Stimulated activated CD8-positive, alpha-beta memory T cell treated with anti-CD3 and anti-CD28 coated beads, Interleukin-4, amount 100 ng/mL, for 24 hours (primary cell): ENCODE measurements at places on chromosomes 1 and 21.

GRCh38 chr1:1117469-1117831, 1.6 kb upstream of the C1orf159 start:
- no peak for DNase-seq

- no peak for DNase-seq
Measured at GRCh38 chr1:41743366-41743765, 175.4 kb downstream of the HIVEP3 start.

DNA sequence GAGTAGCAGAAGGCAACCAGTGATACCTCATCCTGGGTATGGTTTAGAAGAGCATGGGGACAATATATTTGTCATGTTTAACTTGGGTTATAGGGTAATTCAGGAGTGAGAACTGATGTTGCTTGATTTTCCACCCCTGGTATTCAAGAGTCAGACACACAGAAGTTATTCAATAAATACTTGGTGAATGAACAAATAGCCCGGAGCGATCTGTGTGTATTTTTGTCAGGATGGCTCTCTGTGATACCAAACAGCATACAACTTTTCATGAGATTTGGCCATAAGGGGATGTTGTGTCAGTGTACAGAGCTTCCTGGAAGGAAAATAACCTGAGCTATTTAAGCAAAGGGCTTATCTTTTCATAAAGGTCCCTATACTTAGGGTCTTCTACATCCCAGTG, 270.2 kb upstream of the C1orf87 start:
- no peak for DNase-seq

GRCh38 chr1:243301059-243301458, 45.2 kb downstream of the SDCCAG8 start:
- no peak for DNase-seq

- DNase-seq, result no peak
Measured at GRCh38 chr1:180415985-180416633, 86.3 kb downstream of the ACBD6 start.

DNA sequence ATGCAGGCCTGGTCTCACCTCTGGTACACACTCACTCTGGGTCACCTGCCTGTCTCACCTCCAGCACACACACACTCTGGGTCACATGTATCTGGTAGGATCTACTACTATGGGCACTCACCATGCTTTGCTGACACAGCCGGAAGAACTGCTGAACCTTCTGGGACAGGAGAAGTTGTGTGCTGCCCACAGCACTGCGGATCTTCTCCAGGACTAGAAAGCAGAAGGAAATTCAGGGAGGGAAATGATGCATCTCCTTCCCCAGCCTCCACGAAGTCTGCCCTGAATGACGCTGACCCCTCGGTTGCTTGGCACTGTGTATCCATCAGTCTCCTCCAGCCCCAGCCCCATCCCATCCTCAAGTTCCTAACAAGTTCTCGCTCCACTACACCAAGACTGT, 7.9 kb upstream of the SMIM12 start:
- no peak for DNase-seq

- no peak for DNase-seq
Measured at GRCh38 chr21:44706706-44707581, 4.4 kb downstream of the TSPEAR start.

- DNase-seq, result no peak
Measured at GRCh38 chr1:172425339-172425738, 4.9 kb downstream of the C1orf105 start.

DNA sequence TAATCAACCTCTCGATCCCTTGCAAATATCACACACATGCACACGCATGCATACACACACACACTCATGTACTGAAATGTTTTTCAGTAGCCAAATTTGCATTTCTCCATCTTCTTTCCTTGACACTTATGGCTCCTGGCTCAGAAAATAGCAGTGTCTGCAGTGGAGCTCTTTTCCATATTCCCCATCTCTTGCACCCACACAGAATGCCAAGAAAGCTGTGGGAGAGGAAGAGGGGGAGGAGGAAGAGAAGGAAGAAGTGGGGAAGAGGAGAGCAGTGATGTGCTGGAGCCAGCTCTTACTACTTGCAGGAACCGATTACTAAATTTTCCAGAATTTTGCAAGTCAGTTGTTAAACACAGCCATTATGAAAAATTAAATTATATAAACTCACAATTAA, 9.9 kb downstream of the OPTC start:
- DNase-seq, result no peak

GRCh38 chr21:31416465-31416864, 72.4 kb upstream of the TIAM1 start:
- no peak for DNase-seq

DNA sequence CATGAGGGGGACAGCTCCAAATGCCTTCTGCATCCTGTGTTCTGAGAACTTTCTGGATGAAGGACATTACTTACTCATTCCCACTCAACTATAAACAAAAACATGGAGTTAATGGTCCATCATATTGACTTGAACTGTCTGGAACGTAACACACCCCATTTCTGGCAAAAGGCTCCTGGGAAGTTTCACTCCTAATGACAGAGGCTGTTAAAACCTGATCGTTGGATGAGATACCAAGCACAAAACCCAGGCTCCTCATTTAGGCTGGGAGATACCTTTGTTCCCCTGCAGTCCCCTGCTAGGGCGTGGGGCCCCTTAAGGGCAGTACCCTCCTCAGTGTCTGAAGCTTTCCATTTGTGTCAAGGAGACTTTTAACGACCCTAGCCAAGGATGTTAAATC, 78.9 kb downstream of the RHOU start:
- DNase-seq, result no peak

GRCh38 chr1:85615586-85616363, 35.2 kb downstream of the CCN1 start:
- DNase-seq, result no peak

- DNase-seq, result no peak
Measured at GRCh38 chr1:68010090-68010489, 40.3 kb downstream of the DIRAS3 start.

DNA sequence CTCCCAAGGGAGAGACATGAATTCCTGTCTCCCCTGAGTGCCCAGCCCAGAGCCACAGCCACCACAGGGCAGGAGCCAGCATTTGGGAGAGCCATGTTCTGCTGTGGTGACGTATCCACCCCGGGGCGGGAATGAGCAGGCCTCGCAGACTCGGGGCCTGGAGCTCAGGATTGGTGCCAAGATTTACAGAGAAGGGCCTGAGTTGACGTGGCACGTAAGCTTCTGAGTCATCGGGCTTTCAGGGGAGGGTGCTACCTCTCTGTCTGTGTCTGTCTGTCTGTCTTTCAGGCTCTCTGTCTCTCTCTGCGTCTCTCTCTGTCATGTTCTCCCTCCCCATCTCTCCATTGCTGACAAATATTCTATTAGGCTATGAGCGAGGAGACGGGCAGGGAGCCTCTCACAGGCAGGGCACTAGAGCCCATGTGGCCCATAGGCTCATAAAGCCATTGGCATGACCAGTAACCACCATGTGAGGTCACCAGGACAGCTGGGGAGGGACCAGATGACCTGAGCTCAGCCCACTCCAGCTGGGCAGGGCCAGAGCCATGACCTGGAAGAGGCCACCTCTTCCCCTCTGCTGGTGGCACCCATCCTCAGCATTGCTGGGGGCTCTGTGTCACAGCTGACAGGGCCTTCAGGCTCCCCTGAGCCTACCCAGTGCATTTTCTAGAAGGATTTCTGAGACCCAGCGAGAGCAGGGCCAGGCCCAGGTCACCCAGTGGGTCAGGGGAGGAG, 300.0 kb upstream of the VAMP3 start:
- DNase-seq, result no peak

- no peak for DNase-seq
Measured at GRCh38 chr1:4494558-4494957, 159.9 kb upstream of the AJAP1 start.

- DNase-seq, result no peak
Measured at GRCh38 chr1:232596666-232597303, 33.1 kb downstream of the SIPA1L2 start.

- DNase-seq, result no peak
Measured at GRCh38 chr1:93623436-93623835, 58.2 kb downstream of the BCAR3 start.

DNA sequence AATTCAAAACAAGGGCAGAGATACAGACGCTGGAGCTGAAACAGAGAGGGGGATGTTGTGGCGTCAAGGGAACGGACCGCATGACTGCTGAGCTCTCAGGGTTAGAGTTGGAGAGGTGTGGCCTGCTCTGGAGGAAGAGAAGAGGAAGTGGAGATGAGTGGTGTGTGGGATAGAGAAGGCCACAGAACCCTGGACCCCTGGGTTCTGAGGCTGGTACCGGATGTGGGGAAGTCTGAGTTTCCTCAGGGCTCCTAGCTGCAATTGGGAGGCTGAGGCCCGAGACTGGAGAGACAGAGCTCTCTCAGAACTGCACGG, 1.8 kb downstream of the BCAN start:
- no peak for DNase-seq

DNA sequence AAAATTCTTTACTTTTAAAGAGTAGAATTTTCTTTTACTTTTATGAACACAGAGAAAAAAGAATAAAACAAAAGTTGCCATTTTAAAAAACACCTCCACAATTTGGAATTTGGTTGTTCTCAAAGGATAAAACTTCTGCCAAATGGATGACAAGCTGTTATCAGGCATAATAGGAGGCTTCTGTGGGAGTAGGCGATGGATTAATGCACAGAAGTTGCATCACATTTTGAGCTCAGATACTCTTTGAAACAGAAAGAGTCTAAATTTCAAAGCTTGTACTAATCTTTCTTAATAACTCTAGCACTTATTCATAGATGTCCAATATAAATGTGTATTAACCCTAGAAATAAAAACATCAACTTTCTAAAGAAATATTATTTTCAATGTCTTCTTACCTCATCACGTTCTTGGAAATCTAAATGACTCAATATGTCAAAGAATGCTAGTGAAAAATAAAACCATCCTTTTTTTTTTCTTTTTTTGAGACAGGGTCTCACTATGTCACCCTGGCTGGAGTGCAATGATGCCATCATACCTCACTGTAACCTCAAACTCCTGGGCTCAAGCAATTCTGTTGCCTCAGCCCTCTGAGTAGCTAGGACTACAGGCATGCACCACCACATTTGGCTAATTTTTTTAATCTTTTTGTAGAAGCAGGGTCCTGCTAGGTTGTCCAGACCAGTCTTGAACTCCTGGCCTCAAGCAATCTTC, 112.8 kb upstream of the USP25 start:
- no peak for DNase-seq

DNA sequence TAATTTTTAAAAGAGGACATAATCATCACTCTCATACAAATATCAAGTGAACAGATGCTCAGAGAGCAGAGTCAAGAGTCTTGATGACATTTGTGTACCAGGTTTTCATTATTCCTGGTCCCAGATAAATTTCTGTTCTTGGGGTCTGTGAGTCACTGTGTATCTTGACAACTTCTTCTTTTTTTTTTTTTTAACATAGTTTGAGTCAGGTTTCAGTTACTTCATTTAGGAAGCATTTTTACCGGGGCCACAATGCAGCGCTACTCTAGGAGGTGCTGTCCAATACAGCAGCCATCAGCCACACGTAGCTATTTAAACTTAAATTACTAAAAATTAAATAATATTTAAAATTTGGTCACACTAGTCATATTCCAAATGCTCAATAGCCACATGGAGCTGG, 188.1 kb upstream of the SAMSN1 start:
- DNase-seq, result no peak

DNA sequence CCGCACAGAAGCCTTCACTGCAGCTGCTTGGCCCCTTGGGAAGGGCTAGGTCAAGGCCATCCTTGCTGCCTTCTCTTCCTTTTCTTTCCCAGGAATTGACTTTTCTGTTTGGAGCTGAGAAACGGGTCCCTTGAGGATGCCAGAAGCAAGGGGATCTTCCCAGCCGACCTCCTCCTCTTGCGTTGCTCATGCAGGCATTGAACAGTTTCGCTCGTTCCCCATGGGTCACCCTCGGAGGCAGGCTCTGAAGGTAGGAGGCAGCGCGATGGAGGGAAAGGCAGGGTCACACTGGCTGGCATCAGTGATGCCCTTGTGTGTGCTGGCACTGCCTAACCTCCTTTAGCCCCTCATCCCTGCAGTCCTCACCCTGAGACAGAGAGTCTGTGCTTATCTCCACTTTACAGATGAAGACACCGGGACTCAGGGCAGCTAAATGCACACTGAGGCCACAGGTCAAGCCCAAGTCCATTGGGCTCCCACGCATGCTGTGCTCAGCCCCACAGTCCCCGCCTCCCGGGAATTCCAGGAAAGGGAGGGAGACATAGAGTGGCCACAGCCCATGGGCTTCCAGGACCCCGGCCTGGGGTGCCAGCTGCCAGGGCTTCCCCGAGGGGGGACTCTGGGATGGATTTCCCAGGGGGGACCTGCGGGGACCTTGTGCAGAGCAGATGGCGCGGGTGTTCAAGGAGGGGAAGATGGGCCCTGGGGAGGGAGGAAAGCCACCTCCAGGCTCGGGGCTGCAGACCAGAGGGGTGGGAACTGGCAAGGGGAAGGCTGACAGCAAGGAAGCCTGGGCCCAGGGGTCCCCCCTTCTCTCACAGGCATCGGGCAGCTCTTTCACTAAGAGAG, 90.2 kb downstream of the SPSB1 start:
- DNase-seq, result no peak

DNA sequence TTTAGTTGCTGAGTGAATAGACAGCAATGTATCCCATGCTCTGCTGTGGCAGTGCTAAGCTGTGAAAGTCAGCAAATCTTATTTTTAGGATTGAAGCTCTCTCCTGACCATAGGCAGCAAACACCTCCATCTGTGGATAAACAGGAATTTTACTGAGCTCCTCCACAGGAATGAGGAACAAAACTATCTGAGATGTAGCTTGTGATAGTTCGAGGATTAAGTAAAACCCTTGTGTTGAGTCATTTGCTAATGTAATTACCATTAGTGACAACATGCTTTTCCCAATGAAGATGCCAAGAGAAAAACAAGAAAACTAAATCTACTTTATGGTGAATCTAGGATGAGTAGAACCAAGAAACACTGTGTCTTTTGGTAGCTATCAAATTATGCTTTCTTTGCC, 122.7 kb downstream of the CLEC20A start:
- DNase-seq, result no peak

DNA sequence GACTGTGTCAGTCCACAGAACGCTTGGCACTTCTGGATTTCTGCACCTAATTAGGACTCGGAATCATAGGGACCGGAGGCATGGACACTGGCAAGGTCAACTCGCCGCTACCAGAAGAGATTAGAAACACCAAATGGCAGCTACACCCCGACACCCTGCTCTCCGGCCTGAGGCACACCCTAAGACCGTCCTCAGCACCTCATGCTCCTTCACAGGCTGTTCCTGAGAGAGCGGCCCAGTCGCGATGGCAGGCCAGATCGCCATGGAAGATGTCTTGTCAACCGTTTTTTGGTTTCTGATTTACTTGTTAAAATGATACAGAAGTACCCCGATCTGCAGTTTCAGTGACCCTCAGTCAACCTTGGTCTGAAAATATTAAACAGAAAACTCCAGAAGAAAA, 46.8 kb downstream of the NPHP4 start:
- DNase-seq, result no peak

DNA sequence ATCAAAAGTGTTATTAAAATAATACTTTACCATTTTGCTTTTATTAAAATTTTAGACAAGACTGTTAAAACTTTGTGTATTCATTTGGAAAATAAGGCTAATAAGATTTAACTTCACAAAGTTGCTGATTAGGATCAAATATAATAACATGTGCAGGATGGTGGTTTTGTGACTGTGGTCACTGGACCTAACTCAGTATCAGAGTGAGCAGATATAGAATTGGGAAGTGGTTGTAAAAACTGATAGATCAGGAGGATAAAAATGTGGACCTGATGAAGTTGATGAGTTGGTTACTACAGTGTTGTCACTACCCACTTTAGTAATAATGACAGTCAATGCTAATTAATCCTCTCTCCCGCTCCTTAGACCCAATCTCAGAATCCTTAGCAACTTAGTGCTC, 186.4 kb downstream of the AKT3 start:
- no peak for DNase-seq

GRCh38 chr21:39714331-39714730, 30.7 kb upstream of the IGSF5 start:
- DNase-seq, result no peak
